Activated gamma-delta T cell (primary cell): ENCODE measurements at places on chromosomes 13 and 19.

GRCh38 chr13:78022164-78022877 lies 103.7 kb upstream of the EDNRB start:
- no peak for DNase-seq

GRCh38 chr19:49442354-49442753 lies 1.0 kb upstream of the SLC17A7 start:
- no peak for DNase-seq

GRCh38 chr19:38122402-38123093 lies 101.5 kb downstream of the DPF1 start:
- DNase-seq: no peak

DNA sequence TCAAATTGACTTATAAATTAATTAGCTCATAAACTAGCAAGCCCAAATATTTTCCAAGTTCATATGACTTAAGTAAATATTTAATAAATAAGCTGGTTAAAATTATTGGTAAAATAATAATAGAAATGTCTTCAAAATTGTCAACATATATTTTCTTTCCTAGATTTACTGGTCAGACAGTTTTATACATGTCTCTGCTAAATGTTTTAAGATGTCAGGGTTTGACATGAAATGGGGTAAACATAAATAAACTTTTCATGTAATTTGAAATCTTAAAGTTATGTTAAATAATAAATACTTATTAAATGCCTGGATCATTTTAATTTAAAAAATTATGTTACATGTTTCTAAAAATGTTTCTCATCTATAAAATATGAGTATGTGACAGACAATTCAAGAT lies 18.3 kb upstream of the CYSLTR2 start:
- no peak for DNase-seq

GRCh38 chr19:805600-806550 lies 8.6 kb downstream of the PTBP1 start:
- no peak for DNase-seq

DNA sequence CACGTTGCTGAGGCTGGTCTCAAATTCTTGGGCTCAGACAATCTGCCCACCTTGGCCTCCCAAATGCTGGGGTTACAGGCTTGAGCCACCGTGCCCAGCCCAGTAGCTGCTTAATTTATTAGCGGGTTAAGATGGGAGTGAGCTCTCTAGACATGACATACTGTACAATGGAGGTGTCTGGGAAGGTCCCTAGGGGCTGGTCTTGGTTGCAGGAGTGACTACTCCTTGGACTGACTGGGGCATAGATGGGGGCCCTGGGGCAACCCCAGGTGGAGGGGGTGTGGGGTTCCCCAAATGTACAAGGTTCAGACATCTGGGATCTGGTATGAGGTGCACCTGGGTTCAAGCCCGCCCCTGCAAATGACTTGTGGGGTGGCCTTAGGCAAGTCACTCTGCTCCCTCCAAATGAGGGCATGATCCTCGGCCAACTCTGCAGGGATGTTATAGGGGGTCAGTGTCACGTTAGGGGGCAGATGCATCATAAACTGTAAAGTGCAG lies 12.8 kb downstream of the CIB3 start:
- no peak for DNase-seq

DNA sequence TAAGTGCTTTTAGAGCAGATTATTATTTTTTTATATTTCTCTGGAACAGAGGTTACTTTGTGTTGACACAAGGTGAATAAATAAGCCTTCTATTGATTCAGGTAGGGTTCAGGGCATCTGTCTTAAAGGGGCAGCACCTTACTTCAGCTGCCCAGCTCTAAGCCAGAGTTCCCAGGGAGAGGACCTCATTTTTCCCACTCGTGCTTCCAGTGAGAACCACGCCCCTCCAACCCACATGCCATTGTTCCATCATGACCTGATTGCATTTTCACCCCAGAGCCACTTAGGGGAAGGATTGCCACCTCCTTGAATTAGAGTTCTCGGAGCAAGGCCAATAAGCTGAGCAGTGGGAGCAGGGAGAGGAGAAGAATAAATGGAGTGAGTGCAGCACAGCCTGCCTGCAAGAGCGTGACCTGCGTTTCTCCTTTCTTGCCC lies 104.3 kb upstream of the FRY start:
- no peak for DNase-seq

DNA sequence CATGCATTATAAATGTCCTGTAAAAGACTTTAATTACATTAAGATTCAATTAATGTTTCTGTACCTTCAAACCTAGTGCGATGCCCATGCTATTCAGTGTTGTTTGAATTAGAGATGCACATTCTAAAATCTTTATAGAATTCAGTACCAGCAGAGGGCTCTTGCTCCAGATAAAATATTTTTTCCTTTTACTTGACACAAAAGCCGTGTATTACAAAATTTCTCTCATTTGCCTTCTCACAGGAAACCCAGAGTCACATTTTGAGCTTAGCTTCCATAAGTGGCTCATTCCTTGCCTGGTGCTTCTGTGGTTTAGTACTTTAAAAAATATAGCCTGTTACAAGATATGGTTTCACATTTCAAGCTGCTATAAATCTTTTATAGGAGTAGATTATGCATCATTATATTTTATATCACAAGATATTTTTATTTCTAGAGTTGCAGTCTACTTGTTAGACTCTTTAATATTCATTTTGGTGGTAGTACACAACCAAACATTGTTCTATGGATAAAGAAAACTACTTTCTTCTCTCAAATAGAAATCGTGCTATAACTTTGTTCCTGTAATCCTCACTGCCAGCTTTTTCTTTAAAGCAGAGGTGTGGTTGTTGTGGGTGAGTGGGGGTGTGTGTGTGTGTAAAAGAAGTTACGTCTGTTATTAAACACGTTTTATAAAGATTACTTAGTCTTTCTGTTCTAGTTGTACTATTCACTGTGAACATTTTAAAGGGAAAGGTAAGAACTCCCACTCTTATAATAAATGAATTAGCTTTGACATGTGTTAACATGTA lies 101.4 kb downstream of the RNF17 start:
- no peak for DNase-seq

DNA sequence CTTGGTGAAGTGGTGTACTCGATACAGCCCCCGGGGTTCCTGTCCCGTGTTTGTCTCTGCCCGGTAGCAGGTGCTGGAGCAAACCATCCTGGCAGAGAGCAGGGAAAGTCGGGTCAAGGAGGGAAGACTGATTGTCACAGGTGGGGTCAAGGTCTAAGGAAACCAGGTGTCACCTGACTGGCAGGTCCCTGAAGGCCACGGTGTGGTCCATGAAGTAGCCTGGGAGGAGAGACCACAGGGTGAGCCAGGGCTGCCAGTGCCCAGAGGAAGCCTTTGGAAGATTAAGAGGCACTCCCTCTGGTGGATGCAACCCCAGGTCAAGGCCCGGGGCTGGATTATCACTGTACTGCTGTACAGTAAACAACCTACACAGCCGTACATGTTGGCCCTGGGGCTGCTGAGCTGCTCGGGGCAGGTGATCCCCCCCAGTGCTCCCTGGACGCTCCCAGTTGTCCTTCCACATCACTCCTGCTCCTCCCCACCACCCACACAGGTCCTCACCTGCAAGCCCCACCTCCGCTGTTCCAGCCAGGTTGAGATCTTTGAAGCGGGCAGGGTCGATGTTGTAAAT lies 6.0 kb upstream of the CCER2 start:
- DNase-seq: no peak

GRCh38 chr13:20441056-20441455 lies 84.6 kb downstream of the CRYL1 start:
- DNase-seq: no peak
